ENCODE measurements at places on chromosomes 12 and 14. TPM values are rescaled to one million over a fixed set of nuclear protein-coding genes. Genes with fewer than 3 reads are reported as not detected.
A peak's percentile ranks its signal among the peaks of the same experiment; 100 is the strongest.

DNA sequence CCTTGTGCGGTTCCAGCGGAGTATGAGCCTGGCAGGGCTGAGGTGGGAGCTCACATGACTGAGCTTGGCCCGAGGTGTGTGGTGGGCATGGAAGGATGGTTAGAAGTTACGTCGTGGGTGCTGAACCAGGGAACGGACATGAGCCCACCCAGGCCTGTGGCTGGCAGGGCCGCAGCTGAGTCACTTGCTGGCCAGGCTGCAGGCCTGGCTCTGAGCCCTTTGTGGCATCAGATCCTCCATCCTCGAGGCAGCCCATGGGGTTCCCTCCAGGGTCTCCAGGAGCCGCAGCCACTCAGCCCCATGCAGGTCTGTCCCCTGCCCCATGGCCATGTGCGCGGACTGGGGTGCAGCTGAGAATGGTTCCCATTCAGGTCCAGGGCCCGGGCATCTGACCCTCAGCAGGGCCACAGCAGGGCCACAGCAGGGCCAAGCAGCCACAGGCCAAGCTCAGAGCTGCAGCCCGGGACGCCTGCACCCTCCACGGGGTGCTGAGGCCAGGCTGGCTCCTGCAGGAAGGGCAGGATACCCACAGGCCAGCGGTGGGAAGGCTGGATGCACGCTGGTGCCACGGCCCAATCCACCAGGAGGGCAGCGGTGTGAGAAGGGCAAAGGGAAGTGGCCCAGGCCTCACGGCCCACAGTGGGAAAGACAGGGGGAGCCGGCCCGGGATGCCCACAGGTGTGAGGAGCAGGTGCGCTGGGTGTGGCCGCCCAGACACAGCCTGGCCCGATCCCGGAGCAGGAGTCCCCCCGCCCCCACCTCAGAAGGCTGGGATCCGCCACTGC, 26.3 kb upstream of the ULK1 start:
- H3K4me3 ChIP-seq = no peak overlapping the region
- no peaks in the 10 kb centered on the region for H3K27me3 ChIP-seq
- H3K4me1 ChIP-seq = no peaks in the 10 kb centered on the region
- H3K36me3 ChIP-seq = no peaks in the 10 kb centered on the region
- H3K27ac ChIP-seq = no peak overlapping the region

DNA sequence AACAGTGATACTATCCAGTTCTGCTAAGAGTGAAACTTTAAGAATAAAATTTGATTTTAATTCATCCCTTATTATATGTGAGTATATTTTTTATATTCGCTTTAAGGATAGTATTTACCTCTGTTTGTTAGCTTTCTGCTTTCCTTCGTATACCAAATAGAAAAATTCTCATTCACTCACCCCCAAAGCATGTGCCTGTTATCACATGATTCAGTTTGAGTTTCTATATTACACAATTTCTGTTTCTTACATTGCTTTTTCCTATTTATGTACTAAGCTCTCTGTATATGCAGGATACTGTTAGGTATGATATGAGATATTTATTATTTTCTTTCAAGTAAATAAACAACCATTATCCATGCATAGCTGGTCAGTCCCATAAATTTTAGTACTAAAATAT, 275.2 kb downstream of the FBXL14 start:
- no peaks in the 10 kb centered on the region for H3K27me3 ChIP-seq
- DNase-seq = no peak
- H3K36me3 ChIP-seq = peaks cover 15% of the 10 kb centered on the region

Gene CCDC184
- total RNA-seq = 0.34 TPM

- H3K4me1 ChIP-seq = no peaks in the 10 kb centered on the region
- H3K27me3 ChIP-seq = peaks cover 10% of the 10 kb centered on the region
- no peaks in the 10 kb centered on the region for H3K36me3 ChIP-seq
- no peak overlapping the region for H3K4me3 ChIP-seq
- no peak overlapping the region for H3K27ac ChIP-seq
These were observed 19.3 kb upstream of the CDKN3 start for GRCh38 chr14:54377501-54377900.

Gene CMA1
- 0.34 TPM for total RNA-seq

DNA sequence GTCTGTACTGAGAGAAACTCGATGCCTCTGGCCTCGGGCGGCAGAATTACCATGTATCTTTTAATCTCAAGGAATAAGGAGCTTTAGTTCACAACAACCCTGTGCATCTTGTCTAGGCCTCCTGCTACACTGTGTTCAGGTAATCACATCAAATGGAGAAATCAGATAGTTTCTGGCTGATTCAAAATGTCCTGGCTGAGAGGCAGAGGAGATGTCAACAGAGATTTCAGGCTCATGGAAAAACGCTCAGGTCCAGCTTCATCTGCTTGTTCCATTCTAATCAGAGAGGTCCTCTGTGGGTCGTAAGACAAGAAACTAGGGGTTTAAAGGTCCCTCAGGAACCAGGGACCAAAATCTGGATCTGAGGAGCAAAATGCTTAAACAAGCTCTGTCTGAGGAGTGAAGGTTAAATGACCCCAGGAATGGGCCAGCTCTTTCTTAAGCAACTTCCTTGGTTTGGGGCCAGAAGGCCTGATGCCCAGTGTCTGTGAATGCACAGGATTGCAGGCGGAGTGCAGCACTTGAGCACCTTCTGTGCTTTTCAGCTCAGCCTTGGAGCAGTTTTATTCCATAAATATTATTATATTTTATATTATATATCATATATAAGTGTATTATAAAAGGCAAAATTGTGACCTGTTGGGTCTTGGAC, 170.2 kb upstream of the PRICKLE1 start:
- no peak for DNase-seq
- H3K4me1 ChIP-seq = no peaks in the 10 kb centered on the region
- no peak overlapping the region for H3K4me3 ChIP-seq
- no peak overlapping the region for H3K27ac ChIP-seq
- H3K27me3 ChIP-seq = no peaks in the 10 kb centered on the region
- no peaks in the 10 kb centered on the region for H3K36me3 ChIP-seq

DNA sequence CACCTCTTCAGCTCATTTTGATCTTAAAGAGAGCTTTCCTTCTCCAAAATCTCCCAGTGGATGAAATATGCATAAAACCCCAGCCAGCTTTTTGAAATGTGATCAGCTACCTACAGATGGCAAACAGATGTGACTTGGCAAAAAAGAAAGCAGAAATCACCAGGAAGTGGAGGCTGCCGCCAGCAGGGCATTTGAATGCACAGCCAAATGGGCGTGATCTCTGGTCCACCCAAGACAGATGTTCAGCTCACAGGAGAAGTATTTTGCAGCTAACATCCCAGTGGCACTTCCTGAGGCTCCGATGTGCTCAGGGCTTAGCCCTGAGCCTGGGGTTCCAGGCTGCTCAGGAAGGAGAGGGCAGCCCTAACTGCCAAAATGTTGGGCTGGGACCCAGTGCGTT, 78.3 kb downstream of the LGMN start:
- no peaks in the 10 kb centered on the region for H3K27me3 ChIP-seq
- peaks cover 79% of the 10 kb centered on the region for H3K36me3 ChIP-seq
- peaks cover 84% of the 10 kb centered on the region for H3K4me1 ChIP-seq
- DNase-seq = no peak

DNA sequence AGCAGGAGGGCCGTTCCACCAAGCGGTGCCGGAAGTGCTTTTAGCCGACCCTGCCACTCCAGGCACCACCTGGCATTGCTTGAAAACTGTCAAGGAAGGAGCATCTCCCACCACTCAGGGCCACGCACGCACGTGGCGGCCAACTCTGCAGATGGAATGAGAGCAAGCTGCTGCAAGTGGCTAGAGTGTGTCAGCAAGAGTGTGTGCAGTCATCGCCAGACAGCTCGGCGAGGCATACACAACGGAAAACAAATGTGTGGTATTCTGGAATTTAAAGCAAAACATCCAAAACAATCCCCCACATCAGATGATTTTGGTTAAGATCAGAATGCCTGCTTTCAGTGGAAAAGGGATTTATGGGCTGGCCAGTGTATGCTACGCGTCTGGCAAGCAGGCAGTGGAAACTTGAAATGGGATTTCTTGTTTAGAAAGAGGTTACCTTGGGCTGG, 11.2 kb downstream of the CD9 start:
- no peak overlapping the region for H3K27ac ChIP-seq
- DNase-seq = no peak
- peaks cover 16% of the 10 kb centered on the region for H3K4me1 ChIP-seq
- no peak overlapping the region for H3K4me3 ChIP-seq
- no peaks in the 10 kb centered on the region for H3K36me3 ChIP-seq

DNA sequence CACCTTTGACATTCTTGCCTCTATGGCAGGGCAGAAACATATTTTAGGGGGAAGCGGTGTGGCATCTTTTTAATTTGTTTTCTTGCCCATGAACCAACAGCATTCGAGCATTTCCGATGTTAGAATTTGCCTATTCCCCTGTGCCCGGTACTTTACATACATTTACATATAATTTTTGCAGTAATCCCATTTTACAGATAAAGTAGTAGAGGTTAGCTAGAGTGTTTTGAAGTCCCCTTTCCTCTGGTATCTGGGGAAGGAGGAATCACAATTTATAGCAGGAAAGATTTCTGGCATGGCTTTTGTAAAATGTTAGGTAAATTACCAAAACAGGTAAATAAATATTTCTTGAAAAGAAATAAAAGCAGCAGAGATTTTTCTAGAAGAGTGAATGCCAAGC, 1.6 kb downstream of the BORCS5 start:
- no peaks in the 10 kb centered on the region for H3K27me3 ChIP-seq
- H3K36me3 ChIP-seq = peaks cover 14% of the 10 kb centered on the region
- no peak for DNase-seq
- H3K4me3 ChIP-seq = peak overlapping the region; percentile 91
- peak overlapping the region; percentile 95 for H3K27ac ChIP-seq
- peaks cover 31% of the 10 kb centered on the region for H3K4me1 ChIP-seq

DNA sequence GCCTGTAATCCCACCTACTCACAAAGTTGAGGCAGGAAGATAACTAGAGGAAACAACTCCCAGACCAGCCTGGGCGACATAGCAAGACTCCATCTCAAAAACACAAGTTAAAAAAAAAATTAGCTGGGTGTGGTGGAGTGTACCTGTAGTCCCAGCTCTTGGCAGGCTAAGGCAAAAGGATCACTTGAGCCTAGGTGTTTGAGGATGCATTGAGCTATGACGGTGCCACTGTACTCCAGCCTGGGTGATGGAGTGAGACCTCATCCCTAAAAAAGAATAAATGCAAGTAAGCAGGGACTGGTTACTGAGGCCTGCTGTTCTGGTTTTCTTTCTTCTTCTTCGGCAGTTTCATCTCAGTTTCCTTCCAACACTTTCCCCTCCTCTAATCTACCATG, 7.4 kb downstream of the PTPN21 start:
- no peaks in the 10 kb centered on the region for H3K36me3 ChIP-seq
- H3K27me3 ChIP-seq = peaks cover 11% of the 10 kb centered on the region
- DNase-seq = no peak
- H3K4me3 ChIP-seq = no peak overlapping the region
- no peak overlapping the region for H3K27ac ChIP-seq

Gene OAS3
- total RNA-seq = 21.4 TPM

GRCh38 chr12:106801830-106802533, 27.5 kb downstream of the RIC8B start:
- no peak for DNase-seq
- H3K27ac ChIP-seq = no peak overlapping the region
- H3K36me3 ChIP-seq = peaks cover 13% of the 10 kb centered on the region
- no peak overlapping the region for H3K4me3 ChIP-seq

Gene GLIPR1L1
- not detected for total RNA-seq

Gene HCAR2
- total RNA-seq = not detected

DNA sequence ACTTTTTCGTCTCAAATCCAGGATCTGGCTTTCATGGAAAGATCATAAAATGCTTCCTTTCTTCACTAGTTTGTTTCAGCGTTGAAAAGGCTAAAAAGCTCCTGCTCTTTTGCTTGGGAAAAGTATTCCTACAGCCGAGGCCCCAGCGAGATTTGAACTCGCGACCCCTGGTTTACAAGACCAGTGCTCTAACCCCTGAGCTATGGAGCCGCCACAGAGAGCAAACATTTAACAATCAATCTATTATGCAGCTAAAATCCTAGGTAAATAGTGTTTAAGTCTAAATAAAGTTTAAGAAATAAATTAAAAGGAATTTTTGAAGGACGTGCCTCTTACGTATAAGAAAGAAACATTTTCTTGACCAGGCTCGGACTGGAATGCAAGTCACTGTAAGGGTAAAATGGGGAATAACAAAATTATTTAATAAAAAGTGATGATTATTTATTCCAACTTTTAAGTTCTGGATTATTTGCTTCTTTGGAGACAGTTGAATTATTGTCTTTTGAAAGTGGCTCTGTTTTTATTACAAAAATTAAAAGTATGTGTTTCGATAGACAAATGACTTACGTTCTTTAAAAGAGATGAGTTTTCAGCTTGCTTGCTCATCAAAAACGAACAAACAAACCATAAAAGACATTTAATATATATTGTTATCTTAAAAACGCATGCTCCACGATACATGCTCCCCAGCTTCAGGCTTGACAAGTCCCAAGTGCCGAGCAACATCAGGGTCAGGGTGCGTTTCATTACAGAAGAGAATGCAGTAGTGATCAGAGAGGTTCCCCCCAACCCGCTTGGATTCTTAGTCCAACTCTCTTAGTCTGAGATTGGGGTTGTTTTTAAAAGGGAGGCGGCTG, 10.2 kb downstream of the OR6S1 start:
- H3K27ac ChIP-seq = peak overlapping the region; percentile 13
- DNase-seq = peak; percentile 72
- peaks cover 50% of the 10 kb centered on the region for H3K4me1 ChIP-seq
- H3K4me3 ChIP-seq = peak overlapping the region; percentile 80
- H3K27me3 ChIP-seq = peaks cover 40% of the 10 kb centered on the region

GRCh38 chr12:49689785-49690184, 17.4 kb downstream of the FMNL3 start:
- no peak for DNase-seq
- no peak overlapping the region for H3K4me3 ChIP-seq

DNA sequence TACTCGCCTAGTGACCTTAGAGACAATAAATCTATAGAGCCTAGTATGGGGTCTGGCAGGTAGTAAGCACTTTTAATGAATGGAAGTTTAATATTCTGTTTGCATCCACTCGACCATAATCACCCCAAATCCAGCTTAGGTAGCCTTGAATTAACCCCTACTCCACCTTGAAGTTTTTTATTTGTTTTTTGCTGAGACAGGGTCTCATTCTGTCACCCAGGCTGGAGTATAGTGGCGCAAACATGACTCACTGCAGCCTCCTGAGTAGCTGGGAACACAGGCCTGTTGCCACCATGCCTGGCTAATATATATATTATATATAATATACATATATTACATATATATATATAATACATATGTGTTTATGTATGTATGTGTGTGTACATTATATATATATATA, 38.8 kb downstream of the MDM2 start:
- H3K36me3 ChIP-seq = peaks cover 20% of the 10 kb centered on the region
- no peak overlapping the region for H3K4me3 ChIP-seq
- no peaks in the 10 kb centered on the region for H3K4me1 ChIP-seq

DNA sequence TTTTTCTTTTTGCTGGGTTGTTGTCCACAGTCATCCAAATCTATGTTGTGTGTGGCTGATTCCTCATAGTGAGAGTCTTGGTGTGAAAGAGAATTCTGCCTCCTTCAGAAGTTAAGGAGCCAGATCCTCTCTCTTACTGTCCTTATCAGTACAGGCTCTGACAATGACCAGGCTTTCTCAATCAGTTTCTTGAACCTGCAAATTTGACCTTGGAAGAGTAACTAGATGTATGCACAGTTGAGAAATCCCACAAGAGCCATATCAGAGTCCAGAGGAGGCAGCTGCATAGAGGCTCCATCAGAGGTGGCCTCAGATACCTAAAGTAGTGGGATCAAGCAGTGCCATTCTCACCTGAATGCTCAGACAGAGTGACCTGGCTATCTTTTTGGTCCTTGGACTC, 5.5 kb upstream of the GALC start:
- DNase-seq = no peak
- no peak overlapping the region for H3K4me3 ChIP-seq
- H3K4me1 ChIP-seq = peaks cover 67% of the 10 kb centered on the region
- H3K27me3 ChIP-seq = no peaks in the 10 kb centered on the region

GRCh38 chr14:50381823-50382287, 14.8 kb downstream of the CDKL1 start:
- no peak overlapping the region for H3K27ac ChIP-seq
- H3K36me3 ChIP-seq = no peaks in the 10 kb centered on the region
- no peaks in the 10 kb centered on the region for H3K4me1 ChIP-seq

Data from activated CD8-positive, alpha-beta T cell treated with anti-CD3 and anti-CD28 coated beads for 36 hours (primary cell).